ENCODE measurements at places on chromosomes 4 and X.

DNA sequence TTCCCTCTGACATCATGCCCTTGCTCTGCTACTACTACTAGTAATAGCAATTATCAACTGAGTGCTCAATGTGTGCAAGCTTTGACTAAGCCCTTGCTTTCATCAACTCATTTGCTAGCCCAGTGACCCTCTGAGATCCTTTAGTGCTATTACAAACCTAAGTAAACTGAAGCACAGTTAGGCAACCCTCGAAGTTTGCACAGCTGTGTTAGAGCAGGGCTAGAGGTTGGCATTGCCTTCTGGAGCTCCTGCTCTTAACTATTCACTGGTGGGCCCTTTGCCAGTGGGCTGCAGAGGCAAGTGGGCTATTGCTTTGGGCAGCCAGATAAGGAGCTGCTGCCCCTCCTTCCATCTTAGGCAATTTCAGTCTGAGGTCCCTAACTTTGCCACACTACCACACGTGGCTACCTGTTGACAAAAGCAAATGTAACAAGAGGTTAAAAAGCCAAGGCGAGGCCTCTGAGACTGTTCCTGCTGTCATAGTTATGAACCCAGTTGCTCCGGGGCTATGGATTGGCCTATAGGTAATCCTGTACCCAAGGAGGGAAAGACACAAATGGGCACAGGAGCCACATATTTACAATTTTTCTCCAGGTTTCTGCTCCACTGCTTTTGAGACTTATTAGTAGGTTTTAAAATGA, 41.5 kb upstream of the ANKRD50 start:
- DNase-seq = no peak

DNA sequence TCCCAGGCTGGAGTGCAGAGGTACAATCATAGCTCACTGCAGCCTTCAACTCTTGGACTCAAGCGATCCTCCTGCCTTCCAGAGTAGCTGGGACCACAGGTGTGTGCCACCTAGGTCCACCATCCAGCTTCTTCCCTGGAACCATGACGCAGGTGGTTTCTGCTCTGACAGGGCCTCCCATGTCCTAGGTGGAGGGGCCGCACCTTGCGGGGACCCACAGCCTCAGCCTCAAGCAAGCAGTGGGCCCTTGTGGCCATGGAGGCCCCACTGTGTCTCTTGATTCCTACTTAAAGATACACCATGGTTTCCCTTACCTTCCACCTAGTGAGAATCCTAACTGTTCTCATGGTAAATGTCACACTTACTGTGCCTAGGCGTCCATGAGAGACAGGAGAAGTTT, 6.9 kb upstream of the GPR78 start:
- no peak for DNase-seq

GRCh38 chr4:150789864-150790263, 207.9 kb downstream of the MAB21L2 start:
- no peak for DNase-seq

- no peak for DNase-seq
These were observed 292.9 kb downstream of the IL1RAPL1 start for GRCh38 chrX:28880136-28880535.

DNA sequence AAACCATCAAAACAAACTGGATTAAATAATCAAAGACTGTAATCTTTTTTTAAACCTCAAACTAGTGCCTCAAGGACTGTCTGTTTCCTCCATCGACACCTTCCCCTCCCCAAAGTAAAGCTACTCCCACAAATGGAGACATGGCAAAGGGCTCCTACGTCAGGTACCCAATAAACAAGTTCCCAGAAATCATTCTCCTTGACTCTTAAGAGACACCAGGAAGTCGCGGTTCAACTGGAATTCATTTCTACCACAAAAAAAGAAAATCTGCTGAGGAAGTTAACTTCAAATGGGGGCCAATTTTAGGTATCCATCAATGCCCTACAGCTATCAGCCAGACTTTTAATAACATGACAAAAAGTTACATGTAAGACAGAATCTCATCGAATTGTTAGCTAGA, 2.5 kb downstream of the RPS4X start:
- DNase-seq = no peak

GRCh38 chr4:27844376-27844775, 983.7 kb downstream of the STIM2 start:
- DNase-seq = peak; percentile 30

- no peak for DNase-seq
These were observed 27.4 kb upstream of the TMPRSS11B start for GRCh38 chr4:68272860-68273259.

DNA sequence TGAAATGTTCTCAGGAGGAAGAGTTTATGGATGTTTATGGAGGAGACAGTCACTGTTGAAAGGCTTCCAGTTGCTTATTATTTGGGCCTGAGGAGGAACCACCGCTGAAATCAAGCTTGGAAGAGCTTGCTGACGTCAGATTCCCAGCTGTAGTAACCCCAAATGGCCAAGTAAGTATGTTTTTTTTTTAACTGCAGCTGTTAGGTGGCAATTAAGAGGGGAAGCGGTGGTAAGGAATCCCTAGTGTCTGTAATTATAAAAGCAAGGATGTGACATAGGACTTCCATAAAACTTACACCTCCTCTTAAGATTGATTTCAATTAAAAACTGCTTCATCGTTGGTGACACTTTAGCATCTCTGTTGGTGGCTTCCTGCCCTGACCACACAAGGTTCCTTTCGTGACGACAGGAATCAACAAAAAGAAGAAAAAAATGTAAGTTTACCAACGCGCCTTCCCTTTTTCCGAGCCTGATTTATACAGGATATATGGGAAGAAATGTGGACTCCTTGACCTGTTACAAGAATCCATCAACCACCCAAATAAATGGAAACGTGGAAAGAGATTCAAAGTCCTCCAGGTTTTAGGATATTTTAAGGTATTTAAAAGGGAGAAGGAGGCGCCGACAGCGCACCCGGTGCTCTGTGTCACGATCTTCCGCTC, 884 bp downstream of the RELL1 start:
- DNase-seq = peak; percentile 89

DNA sequence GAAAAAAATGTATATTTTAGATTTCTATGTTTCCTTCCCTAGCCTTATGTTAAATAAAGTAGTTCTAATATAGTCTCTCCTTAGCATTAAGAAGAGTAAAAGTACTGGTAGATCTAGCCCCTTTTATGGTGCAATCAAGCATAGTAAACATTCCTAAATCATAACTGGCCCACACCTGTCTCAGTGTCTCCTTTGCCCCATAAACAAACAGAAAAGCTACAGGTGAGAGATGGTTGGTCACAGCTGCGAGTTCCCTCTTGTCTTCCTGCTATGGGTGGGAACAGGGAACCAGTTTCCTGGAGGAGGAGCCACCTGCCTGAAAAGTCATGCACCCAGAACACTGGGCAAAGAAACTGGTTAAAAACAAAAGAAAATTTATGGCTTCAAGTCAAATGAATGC, 16.6 kb downstream of the SOWAHB start:
- peak; percentile 18 for DNase-seq

DNA sequence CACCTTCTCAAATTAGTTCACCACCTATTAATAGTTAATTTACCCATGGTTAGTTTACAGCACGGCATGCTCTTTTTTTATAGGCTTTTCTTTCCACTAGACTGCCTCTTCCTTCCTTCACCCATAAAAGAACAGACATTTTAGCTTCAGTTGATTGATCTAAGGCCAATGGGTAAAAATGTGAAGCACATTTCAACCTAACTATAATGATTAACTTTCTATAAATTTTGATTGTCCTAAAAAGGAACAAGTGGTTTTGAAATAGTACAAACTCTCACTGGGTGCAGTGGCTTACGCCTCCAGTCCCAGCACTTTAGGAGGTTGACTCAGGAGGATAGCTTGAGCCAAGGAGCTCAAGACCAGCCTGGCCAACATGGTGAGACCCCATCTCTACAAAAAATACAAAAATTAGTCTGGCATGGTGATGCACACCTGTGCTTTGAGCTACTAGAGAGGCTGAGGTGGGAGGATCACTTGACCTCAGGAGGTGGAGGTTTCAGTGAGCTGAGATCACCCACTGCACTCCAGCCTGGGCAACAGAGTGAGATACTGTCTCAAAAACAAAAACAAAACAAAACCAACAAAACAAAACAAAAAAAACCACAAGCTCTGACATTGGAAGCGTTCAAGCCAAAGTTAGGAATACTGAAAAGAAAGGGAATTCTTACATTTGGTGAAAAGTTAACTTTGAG, 89.9 kb upstream of the FAT1 start:
- DNase-seq = no peak

DNA sequence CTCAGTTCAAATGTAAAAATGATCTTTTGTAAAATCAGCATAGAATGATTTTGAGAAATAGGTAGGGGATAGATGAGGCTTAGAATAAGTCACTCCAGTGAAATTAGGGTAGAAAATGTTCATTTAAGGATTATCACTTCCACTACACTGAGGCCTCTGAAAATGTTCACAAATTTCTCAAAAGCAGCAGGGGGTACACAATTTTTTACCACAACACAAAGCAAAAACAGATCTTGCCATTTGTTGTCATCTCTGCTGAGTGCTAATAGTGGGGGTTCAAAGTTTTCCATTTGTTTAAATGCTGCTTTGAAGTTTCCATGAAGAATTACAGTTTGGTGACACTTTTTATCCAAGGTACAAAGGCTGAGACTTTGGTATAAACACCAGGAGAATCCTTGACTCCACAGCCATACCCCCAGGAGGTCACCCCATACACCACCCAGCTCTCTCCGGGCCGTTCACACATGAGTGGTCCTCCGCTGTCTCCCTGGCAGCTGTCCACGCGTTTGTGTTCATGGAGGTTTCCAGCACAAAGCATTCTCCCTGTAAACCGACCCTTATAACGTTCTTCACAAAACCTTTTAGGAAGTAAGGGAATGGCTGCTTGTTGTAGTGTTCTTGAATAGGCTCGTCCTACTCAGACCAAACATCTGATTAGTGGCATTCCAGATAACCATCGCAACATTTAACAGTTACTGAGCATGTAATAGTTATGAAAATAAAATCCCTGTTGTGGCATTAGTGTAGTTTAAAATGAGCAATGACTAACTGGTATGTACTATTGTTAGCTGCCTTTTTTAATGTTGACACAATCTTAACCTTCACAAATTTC, 71.0 kb downstream of the PRSS12 start:
- peak; percentile 40 for DNase-seq

- no peak for DNase-seq
These were observed 1.3 kb downstream of the CHST7 start for GRCh38 chrX:46574774-46575381.

GRCh38 chr4:119041396-119041795, 94.2 kb upstream of the MYOZ2 start:
- DNase-seq = no peak

DNA sequence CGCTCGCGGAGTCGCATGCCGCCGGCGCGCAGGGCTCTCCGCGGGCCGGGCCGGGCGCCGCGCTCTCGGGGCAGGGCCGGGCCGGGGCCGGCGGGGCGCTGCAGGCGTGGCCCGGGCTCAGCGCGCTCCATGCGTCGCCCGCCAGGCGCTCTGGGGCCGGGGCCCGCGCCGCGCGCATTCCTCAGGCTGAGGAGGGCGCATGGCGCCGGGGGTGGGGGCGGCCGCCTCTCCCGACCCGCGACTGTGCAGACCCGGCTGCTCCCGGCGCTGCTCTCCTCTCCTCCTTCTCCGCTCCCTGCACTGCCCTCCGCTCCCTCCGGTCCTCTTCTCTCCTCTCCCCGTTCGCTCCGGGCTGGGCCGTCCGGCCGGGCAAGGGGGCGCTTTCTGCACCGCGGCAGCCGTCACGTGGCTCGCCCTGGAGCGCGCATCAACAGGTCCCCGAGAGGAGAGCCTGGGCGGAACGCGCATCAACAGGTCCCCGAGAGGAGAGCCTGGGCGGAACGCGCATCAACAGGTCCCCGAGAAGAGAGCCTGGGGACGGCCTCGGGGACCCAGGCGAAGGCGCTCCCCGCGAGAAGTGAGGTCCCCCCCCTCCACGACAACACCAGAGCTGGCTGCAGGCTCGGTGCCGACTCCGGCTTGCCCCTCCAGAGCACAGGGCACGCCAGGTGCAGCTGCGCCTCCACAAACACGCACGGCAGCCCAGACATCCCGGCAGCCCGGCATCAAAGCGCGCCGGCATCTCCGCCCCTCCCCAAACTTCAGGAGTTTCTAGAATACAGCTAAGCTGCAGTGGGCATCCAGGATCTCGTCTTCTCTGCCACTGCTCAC, 12.9 kb downstream of the PPP2R3B start:
- peak; percentile 70 for DNase-seq
